Astrocyte (in vitro differentiated cells and primary cell): ENCODE measurements at places on chromosomes 2 and 18.

- peak; percentile 91 for DNase-seq
Measured at GRCh38 chr18:59874166-59874565, 25.6 kb upstream of the PMAIP1 start.

- DNase-seq, result no peak
Measured at GRCh38 chr2:221337957-221338685, 234.0 kb downstream of the EPHA4 start.

DNA sequence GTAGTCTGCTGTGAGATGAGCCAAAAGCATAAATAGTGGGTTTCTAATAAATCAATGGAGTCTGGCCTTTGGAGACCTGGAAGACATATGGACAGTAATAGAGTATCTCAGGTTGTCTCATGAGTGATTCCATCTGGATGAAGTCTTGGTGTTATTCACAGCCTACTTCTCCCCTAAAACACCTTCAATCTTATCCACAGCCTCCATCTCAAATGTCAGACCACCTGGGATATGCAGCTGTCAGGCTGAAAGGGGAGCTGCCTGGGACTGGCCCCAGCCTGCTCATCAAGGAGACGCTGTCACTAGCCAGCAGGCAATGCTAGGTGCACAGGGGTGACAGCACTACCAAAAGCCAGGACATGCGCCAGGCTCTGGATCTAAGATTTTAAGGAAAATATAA, 684.0 kb upstream of the ZEB2 start:
- DNase-seq, result no peak

DNA sequence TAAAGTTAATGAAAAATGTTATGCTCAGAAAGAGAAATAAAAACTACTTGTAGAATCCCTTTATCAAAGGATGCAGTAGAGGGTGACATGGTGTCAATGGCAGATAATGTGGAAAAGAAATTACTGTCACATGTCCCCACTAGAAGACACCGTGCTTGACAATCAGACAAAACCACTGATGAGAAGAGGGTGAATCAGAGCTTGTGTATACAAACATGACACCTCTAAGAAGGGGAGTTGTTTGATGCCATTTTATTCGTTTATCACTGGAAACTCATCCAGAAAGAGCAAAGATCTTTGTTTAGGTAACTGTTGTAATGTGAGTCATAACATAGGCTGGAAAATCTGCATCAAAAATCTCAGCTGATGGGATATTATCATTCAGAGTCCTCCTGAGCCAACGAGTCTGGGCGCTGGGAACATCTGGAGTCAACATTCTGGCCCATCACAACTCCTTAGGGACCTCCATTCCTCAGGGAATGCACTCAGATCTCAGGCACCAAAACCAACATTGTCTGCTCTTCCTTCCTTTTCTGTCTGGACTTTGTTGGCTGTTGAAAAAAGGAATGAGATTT, 49.5 kb upstream of the RAB12 start:
- peak; percentile 4 for DNase-seq

GRCh38 chr2:197442857-197443256, 8.0 kb upstream of the SF3B1 start:
- DNase-seq, result no peak

DNA sequence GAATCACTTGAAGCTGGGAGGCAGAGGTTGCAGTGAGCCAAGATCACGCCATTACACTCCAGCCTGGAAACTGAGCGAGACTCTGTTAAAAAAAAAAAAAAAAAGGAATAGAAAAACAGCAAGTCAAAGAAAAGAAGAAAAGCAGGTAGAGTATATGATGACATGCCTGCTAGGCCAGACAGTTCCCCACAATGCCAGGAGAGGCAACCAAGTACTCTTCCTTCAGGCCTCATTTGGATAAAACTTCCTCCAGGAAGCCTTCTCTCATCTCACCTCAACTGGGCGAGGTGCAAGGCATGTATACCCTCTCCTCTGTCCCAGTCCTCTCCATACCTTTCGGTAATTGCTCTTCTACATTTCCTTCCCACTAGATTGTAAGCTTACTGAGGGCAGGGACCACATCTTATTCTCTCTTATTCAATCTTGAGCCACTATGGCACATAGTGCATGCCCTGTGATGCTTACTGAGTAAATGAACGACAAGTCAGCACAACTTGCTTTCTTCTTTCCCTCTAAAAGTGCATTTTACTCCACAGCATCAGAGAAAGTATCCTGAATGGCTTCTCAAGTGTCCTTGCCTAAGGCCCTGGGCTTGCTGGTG, 10.1 kb upstream of the SPRED2 start:
- no peak for DNase-seq

DNA sequence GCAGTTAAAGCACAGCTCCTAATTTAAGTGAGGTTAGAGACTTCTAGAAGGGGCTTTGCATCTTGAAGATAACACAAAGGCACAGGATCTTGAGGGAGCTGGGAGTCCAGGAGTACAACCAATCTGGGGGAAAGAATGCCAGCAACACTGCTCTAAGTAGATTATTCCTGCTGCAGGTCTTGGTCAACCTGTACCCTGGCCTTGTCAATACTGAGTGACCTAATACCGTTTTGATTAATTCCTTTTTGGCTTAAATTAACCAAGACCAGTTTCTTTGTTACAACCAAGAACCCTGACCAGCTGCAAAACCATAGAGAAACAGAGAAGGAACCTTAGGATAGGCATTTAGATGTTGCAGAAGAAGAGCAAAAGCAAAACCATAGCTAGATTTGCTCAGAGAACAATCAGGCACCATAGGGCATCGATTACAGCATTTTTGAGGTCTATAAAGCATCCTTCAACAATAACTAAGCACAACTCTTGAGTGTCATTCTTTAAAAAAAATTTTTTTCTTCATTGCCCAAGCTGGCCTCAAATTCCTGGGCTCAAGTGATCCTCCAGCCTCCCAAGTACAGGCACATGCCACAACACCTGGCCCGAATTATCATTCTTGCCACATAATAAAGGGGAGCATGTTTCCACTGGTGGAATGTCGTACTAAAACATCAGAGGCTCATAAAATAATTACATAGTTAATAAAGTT, 6.3 kb downstream of the STARD7 start:
- DNase-seq, result peak; percentile 18

GRCh38 chr2:143964891-143965290, 555.0 kb downstream of the ZEB2 start:
- DNase-seq, result no peak

GRCh38 chr18:59898609-59899297, 1.0 kb upstream of the PMAIP1 start:
- peak; percentile 61 for DNase-seq

DNA sequence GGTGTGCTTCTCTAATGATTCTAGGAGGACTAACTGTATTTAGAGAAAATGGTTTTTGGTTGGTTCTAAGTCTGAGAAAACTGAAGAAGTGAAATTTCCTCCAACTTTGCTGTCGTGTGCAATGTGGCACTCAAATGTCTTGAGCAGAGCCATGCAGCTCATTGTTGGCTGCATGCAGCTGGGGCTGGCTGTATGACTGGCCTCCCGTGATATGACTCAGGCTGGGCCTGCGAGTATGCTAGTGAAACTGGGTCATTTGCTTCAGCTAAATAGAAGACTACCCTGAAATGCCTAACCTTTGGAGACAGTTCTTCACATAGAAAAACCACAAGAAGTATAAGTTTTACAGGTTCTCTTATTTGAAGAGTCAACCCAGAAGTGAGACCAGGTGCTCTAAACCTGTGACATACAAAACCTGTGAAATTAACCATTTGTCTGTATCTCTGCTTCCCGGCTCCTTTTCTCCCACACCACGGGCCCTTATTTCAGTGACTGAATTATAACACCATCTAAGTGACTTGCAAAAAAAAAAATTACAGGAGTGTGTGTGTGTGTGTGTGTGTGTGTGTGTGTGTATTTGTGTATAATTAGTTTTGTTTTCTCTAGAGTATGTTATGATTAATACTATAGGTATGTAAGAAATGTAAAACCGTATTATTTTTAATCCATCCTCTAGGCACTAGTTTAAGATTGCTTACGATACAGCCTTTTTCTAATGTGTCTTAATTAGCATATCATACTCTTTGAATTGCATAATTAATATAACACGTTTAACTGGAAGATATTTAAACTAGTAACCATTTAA, 15.9 kb downstream of the POLI start:
- DNase-seq, result peak; percentile 67

GRCh38 chr2:125684932-125685331, 971.0 kb upstream of the GYPC start:
- no peak for DNase-seq

DNA sequence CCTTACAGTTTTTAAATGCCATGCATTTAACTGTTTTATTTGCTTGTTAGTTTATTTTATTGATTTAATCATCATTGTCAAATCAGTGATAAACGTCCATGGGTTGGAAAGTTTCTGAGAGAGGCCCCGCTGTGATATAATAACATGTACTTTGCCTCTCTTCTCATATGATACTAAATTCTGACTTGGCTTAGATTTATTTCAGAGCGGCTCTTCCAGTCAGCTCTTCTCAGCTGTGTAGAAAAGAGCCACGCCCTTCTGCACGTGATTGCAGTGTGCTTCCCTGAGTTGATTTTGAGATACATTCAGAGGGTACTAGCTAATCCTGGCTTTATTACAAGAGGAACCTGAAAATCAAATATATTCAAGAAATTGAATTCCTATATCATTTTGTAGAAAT, 218.6 kb downstream of the KCNE4 start:
- no peak for DNase-seq

- DNase-seq, result no peak
Measured at GRCh38 chr18:57208047-57208446, 61.2 kb downstream of the BOD1L2 start.

GRCh38 chr18:57950542-57950941, 93.5 kb upstream of the NEDD4L start:
- DNase-seq, result no peak

DNA sequence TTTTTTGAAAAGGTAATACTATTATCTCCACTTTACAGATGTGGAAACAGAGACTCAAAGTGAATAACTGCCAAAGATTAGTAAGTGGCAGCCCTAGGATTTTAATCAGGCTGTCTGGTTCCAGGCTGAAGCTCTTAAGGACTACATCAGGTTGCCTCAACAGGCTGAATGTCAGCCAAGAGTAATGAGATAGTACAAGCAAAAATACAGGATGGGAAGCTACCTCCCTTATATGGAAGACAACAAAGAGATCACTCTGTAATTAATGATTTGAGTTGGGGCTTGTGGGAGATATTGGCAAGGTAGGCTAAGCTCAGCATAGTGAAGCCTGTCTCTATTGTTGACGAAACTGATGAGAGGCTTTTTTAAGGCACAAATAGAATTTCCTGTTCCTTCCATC, 323.1 kb downstream of the KCNJ3 start:
- no peak for DNase-seq

- no peak for DNase-seq
Measured at GRCh38 chr2:100267751-100268150, 54.5 kb downstream of the LONRF2 start.

DNA sequence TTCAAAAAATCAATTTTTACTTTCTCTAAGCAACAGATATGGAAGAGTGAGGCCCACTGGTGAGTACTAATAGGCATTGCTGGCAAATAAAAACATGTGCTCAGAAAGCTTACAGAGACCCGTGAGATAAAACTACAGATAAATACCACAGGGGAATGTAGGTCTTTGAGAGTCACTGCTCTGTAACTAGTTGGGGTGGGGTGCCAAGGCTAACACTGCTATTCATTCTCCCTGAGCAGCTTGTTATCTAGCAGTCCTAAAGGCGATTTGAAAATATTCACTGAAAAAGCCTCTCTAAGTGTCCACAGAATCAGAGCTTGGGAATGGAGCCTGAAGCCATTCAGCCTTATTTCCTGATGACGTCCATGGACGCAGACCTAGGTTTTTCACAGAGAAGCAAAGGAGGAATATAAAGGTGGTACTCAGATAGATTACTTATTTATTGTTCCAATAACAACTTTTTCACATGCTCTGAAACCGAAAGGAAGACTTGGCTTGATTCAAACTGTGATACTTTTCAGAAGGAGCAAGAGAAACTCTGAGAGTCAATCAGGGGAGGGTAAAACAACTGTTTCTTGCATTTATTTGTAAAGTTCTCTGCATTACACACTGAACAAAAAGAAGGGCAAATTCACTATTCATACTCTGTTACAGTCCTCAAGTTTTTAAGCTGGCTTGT, 188.4 kb downstream of the PPP1R1C start:
- peak; percentile 59 for DNase-seq

- DNase-seq, result no peak
Measured at GRCh38 chr2:26917135-26917836, 53.2 kb upstream of the MAPRE3 start.

GRCh38 chr2:165795011-165795410, 964 bp upstream of the GALNT3 start:
- peak; percentile 30 for DNase-seq

- DNase-seq, result no peak
Measured at GRCh38 chr18:78494204-78495085, 485.2 kb upstream of the SALL3 start.

GRCh38 chr2:69170661-69171060, 157.7 kb downstream of the ANTXR1 start:
- DNase-seq, result no peak

GRCh38 chr2:136238286-136239078, 120.5 kb upstream of the CXCR4 start:
- DNase-seq, result peak; percentile 70

DNA sequence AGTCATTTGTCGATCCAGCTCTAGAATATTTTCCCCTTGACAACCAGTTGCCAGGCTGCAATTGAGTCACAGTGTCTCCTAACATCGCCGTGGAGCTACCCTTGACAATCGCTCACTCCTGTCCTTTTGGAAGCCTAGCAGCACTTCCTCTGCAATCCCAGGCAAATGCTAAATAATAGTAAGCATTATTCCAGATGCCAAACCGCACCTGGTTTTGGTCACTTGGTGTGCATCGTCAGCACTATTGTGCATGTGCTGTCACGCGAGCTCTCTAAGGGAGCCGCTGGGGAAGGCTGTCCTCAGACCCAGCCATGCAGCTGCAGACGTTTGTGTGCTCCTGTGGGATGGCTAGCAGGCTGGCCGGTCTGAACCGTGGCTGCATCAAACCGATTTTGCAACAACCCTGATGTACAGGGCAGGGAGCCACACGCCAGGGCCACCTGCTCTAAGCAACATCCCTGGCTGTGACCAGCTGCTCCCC, 549.5 kb upstream of the ID2 start:
- peak; percentile 62 for DNase-seq

DNA sequence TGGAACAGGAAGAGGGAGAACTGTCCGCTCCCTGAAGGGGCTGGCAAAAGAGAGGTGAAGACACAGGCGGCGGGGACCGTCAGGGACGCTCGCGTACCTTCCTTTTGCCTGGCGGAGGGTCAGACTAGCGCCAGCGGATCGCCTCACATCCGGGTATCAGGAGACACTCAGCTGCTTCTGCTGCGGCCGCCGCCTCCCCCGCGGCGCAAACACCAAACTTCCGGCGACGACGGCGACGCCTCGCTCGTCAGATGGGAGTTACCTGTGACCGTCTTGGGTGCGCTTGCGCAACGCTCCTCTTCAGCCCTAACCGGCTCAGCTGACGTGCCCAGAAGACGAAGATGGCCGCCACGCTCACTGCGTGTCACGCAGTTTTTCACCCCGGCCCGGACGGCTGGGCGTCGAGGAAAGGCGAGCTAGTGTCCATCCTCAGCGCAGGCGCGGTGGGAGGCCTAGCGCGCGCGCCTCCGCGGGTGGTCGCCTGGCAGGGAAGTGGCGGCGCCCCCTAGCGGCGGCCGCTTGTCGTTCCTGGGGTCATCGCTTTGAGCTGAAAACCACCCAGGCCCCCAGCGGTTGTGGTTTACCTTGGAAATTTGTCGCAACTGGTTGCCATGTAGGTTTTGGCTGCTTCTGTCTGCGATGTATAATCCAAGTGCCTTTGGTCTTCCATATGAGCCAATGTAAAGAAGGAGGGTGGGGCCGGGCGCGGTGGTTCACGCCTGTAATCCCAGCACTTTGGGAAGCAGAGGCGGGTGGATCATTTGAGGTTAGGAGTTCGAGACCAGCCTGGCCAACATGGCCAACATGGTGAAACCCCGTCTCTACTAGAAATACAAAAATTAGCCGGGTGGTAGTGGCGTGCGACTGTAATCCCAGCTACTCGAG, at the start of gene ESCO1:
TSS of gene ESCO1 (minus strand) at position 179 of the 885 bp plus-strand sequence. CDS start 25,861 bp downstream, outside the sequence.
- peak; percentile 97 for DNase-seq
